ENCODE measurements at places on chromosomes 1 and 21.

GRCh38 chr1:55280731-55281130 is 65.6 kb upstream of the USP24 start:
- DNase-seq = no peak

DNA sequence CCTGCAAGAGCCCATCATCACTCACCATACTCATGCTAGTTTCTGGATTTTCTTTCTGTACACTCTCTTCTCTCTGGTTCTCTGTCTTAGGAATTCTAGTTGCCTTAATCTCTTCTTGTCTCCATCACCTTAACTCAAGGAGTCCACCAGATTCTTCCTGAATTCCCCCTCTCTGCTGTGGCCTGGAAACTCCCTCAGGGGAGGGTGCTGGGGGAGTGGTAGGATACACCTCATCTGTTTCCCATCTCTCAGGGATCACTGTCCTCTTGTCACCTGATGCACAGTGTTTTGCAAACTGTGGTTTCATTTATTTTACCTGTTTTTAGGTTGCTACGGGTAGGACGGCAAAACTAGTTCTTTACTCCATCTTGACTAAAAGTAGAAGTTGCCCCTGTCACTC is 6.6 kb upstream of the GNG12 start:
- no peak for DNase-seq

DNA sequence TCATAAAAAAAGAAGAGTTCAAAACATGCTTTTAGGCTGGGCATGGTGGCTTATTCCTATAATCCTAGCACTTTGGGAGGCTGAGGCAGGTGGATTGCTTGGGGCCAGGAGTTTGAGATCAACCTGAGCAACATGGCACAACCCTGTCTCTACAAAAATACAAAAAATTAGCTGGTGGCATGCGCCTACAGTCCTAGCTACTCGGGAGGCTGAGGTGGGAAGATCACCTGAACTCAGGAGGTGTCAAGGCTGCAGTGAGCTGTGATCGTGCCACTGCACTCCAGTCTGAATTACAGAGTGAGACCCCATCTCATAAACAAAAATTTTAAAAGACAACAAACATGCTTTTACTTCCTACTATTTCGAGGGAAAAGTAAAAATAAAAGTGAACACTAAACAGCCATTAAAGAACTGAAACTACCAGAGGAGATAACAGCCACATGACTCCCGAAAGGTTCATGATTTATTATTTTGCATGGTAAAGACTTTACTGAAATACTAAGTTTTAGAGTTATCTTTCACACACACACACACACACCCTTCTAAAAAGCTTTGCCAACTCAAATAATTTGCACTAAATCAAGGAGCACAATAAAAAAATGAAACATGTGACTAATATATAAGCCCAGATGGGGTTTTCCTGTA is 48.1 kb downstream of the USP1 start:
- no peak for DNase-seq

DNA sequence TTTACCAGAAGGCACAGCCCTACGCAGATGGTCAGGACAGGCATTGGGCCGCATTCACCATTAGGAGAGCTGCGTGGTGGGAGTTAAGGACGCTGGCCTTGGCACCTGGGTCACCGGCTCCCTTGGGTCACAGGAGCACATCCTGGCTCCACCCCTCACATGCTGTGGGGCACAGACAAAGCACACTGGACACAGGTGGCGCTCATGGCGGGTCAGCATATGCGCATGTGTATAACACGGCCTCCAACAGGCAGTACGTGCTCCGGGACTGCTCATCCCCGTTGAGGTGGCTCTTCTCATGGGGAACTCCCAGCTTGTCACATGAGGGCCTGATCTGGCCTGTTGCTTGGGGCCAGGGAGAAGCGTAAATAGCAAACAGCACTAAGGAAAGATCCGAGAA is 25.0 kb downstream of the PGBD5 start:
- DNase-seq = no peak

- DNase-seq = no peak
Measured at GRCh38 chr1:13950637-13951036, 250.6 kb downstream of the PRDM2 start.

GRCh38 chr1:52296345-52296744 is 69.7 kb downstream of the CC2D1B start:
- DNase-seq = peak; percentile 70

DNA sequence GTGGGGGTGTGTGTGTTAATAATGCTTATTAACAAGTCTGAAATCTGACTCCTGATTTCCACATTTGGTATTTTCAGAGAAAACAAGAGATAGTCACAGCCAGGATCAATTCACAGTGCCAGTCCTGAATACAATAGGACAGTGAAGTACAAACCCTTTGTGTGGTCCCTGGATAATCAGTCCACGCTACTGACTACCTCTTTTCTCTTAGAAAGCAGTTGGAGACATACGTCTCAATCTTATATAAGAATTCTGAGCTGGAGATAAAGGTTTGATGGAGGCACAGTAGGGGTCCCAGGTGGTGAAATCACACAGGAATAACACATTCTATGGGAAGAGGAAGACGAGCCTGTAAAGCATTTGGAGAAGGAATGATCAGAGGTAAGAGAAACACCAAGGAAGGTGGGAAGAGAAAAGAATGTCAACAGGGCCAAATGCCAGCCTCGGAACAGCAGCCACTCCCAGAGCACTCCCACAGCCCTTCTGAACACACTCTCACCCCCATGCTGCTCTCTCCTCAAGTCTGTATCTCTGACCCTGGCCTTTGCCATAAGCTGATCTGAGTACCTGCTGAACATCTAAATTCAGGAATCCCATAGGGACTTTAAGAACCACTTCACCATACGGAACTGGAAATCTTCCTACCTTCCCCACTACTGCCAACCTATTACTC is 48.6 kb downstream of the TRAF5 start:
- DNase-seq = no peak

- DNase-seq = no peak
Measured at GRCh38 chr1:91746728-91747338, 139.1 kb downstream of the TGFBR3 start.

- DNase-seq = peak; percentile 22
Measured at GRCh38 chr1:229156872-229157271, 114.0 kb upstream of the RAB4A start.

GRCh38 chr1:91844862-91845528 is 41.0 kb downstream of the TGFBR3 start:
- peak; percentile 98 for DNase-seq

DNA sequence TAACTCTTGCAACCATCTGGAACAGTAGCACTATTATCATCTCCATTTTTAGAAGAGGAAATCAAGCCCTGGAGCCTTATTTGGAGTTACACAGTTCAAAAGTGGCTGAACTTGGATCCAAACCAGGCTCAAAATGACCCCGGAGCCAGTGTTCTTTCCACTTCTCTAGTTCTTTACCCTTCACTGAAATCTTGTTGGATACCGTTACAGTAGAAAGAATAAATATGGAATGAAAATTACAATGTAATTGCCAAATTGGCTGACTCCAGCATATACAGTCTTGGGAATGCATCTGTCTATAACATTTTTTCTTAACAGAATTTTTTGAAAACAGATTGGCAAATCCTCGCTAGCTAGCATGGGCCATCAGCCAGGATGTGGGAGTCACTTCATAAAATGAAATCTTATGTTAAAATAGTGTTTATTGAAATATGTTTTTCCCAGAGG is 261.4 kb downstream of the CTH start:
- no peak for DNase-seq

- DNase-seq = peak; percentile 98
Measured at GRCh38 chr1:152001631-152002584, 8.2 kb upstream of the S100A10 start.

DNA sequence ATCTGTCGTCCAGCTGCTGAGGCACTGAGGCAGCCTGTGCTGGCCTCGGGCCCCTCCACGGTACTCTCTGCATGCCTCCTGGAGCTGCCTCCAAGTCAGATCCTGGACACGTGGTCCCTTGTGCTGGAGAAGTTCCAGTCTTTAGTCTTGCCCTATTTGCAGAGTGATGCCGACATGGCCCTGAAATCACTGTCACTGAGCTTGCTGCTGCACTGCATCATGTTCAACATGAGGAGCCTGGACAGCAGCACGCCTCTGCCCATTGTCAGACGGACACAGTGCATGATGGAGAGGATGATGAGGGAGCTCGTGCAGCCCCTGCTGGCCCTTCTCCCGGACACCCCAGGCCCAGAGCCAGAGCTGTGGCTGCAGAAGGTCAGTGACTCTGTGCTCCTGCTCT is 10.0 kb downstream of the URB2 start:
- DNase-seq = no peak

- DNase-seq = no peak
Measured at GRCh38 chr1:18041102-18041501, 66.5 kb upstream of the IGSF21 start.

DNA sequence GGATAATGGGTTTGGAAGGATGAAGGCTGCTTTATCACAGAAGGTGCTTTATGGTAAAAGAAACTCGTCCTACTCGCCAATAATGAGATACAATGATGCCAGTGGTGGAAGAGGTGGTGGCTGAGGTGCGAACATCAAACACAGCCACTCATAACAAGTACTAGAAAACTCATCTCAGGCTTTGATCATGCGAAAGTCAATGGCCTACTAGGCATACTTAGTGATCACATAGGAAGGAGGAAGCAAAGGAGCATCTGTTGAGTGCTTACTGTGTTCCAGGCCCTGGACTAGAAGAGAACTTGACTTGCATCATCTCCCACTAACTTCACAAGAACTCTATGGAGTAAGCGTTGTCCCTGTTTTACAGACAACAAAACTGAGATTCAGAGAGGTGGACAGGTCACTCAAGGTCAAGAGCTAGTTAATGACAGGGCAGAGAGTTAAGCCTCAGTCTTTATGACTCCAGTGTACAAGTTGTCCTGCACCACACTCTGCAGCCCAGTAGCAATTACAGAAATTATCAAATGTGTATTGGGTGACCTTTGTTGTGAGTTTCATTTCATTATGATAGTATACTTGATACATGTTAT is 33.6 kb downstream of the RUNX1 start:
- no peak for DNase-seq

GRCh38 chr1:236907205-236907604 is 97.0 kb downstream of the MT1HL1 start:
- no peak for DNase-seq

- DNase-seq = no peak
Measured at GRCh38 chr1:155110381-155110780, 17.3 kb upstream of the EFNA1 start.

GRCh38 chr1:156247460-156248322 is at the start of gene PAQR6:
PAQR6 (minus strand) TSS chr1:156248056; CDS start chr1:156246731, 1,325 bp downstream.
- peak; percentile 34 for DNase-seq

GRCh38 chr1:43779805-43780403 is 72.6 kb downstream of the ST3GAL3 start:
- DNase-seq = no peak

DNA sequence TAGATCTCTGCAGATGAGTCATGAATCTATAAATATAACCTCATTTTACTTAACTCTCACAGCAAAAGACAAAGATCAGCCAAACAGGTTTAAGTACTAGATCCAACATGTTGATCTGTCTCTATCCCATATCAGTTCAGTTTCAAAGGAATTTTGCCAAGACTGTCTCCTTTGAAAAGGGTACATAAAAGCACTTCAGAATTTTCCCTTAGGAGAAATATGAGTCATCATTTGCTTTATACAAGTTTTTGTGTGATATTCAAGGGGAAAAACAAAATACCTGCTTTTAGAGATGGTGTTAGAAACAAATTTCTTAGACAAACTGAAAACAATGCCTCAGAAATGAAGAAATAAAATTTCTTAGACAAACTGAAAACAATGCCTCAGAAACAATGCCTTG is 73.5 kb upstream of the LRRC7 start:
- no peak for DNase-seq

GRCh38 chr1:92951141-92951582 is 10.1 kb downstream of the DIPK1A start:
- peak; percentile 93 for DNase-seq

GRCh38 chr1:34500451-34500850 is 254.4 kb upstream of the GJB5 start:
- peak; percentile 48 for DNase-seq

DNA sequence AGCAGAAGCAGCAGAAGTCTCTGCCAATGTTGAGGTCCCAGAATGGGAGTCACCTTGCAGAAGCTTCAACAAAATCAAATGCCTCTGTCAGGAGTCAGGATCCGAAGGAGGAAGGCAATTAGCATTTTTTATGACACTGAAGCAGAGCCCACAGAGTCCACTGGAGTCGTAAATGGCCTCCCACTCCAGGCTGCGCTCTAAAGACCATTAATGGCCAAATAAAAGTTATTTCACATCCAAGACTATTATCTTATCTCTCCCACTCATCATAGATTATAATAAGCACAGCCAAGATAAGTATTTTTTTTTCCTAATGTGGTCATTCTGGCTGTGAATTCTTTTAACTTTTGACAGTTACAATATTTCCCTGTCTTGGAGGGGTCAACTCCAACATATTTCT is 191.1 kb upstream of the C8B start:
- no peak for DNase-seq

- no peak for DNase-seq
Measured at GRCh38 chr1:11374748-11375110, 101.7 kb downstream of the UBIAD1 start.

GRCh38 chr1:230427094-230427876 is 1.2 kb upstream of the PGBD5 start:
- DNase-seq = no peak

DNA sequence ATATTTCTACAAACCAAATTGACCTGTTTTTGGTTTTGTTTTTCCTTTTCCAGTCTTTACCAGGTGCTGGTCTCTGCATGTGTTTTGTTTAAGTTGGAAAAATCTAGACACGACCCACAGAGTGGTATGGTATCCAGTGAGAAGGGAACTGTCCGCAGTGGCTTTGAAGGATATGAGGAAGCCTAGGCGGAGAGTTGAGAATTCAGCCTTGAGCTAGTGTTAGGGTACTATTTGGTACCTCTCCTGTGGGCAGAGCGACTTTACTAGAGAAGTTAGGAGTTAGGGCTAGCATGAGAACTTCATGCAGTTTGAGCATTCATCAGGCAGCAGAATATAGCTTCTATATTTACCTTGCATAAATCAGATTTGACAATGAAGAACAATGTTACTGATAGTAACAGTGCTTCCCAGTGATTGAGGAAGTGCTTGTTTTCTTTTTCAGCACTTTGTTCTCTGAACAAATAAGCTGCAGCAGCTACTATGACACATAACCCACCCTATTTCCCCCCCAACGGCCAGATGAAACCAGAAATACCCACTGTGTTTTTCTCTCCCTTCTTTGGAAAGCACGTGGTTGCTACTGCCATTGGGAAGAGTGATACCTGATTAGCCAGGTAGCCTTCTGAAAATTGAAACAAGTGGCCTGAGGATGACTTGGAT is 19.0 kb downstream of the MRPS6 start:
- DNase-seq = no peak

- DNase-seq = no peak
Measured at GRCh38 chr1:32681509-32681908, 21.1 kb downstream of the SYNC start.

- no peak for DNase-seq
Measured at GRCh38 chr1:69363236-69363635, 204.5 kb upstream of the LRRC7 start.

Data from GM23248 (cell line).